H9 (cell line): ENCODE measurements at places on chromosomes 2 and 18. TPM values are rescaled to one million over a fixed set of nuclear protein-coding genes. Genes with fewer than 3 reads are reported as not detected.

DNA sequence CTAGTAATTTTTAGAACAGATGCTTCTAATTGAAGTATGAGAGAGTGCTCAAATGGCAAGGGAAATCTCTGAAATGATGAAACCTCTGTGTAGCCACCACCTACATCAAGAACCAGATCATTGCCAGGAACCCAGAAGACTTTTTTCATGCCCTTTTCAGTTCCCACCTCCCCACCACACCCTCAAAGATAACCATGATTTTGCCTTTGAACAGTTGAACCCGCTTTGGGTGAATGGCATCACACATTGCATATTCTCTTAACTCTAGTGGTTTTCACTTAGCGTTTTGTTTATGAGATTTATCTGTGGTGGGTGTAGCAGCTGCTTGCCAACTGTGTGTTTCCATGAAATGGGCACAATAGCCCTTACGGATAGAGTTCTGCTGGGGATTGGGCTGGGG lies 142.9 kb upstream of the HDAC4 start:
- H3K4me1 ChIP-seq, result no peaks in the 10 kb centered on the region
- no peaks in the 10 kb centered on the region for H3K27me3 ChIP-seq
- H3K36me3 ChIP-seq, result no peaks in the 10 kb centered on the region
- no peak overlapping the region for H3K4me3 ChIP-seq
- H3K27ac ChIP-seq, result no peak overlapping the region

- no peak for DNase-seq
- no peaks in the 10 kb centered on the region for H3K4me1 ChIP-seq
- H3K4me3 ChIP-seq, result no peak overlapping the region
- H3K27me3 ChIP-seq, result no peaks in the 10 kb centered on the region; the same call in 1 of the 2 replicates
- H3K27ac ChIP-seq, result no peak overlapping the region
These were observed 50.8 kb downstream of the TWIST2 start for GRCh38 chr2:238898534-238899281.

DNA sequence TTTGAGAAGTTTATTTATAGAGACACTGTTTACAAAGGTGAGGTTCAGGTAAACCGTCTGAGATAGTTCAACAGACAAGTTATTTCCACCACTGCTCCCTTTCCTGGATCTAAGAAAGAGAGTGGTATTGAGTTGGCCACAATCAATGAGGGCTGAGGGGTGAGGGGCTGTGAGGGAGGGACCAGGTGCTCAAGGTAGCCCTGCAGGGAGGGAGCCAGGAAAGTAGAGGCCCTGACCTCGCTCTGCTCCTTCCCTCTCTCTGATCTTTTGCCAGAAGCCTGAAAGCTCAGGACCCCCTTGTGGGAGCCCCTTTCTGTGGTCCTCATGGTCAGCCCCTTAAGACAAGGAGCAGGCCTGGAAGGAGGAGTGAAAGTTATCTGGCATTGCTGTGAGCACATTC lies 29.8 kb downstream of the COL4A3 start:
- no peaks in the 10 kb centered on the region for H3K36me3 ChIP-seq
- H3K27ac ChIP-seq, result no peak overlapping the region
- no peak for DNase-seq
- H3K4me1 ChIP-seq, result no peaks in the 10 kb centered on the region
- H3K4me3 ChIP-seq, result no peak overlapping the region
- H3K27me3 ChIP-seq, result no peaks in the 10 kb centered on the region

- H3K27me3 ChIP-seq, result peaks cover 4% of the 10 kb centered on the region; the same call in 1 of the 2 replicates
- no peaks in the 10 kb centered on the region for H3K4me1 ChIP-seq
- no peak for DNase-seq
- no peak overlapping the region for H3K4me3 ChIP-seq
- no peaks in the 10 kb centered on the region for H3K36me3 ChIP-seq
These were observed 167.3 kb upstream of the GLI2 start for GRCh38 chr2:120568089-120568974.

GRCh38 chr18:56112013-56112749 lies 524.2 kb upstream of the TCF4 start:
- no peak overlapping the region for H3K27ac ChIP-seq
- peaks cover 2% of the 10 kb centered on the region; the same call in 1 of the 2 replicates for H3K27me3 ChIP-seq
- DNase-seq, result no peak

DNA sequence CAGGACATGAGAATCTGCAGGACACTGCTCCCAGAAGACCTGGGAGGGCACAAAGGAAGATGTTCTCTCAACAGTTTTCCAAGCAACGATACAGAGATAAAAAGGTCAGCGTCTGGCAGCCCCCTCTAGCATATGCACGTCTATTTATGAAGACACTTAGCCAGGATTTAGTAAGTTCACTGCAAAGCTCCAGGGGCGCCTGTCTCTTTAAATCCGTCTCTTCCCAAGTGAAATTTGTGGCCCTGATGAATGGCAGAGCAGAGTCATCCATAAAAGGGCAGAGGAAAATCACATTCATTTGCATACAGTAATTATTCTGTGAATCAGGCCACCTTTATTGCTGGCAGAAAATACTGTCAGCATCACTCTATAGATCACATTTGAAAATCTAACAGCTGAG lies 390.9 kb upstream of the SMIM21 start:
- H3K27ac ChIP-seq, result no peak overlapping the region
- H3K36me3 ChIP-seq, result peaks cover 2% of the 10 kb centered on the region; the same call in 2 of the 3 replicates
- no peak for DNase-seq
- no peak overlapping the region for H3K4me3 ChIP-seq

DNA sequence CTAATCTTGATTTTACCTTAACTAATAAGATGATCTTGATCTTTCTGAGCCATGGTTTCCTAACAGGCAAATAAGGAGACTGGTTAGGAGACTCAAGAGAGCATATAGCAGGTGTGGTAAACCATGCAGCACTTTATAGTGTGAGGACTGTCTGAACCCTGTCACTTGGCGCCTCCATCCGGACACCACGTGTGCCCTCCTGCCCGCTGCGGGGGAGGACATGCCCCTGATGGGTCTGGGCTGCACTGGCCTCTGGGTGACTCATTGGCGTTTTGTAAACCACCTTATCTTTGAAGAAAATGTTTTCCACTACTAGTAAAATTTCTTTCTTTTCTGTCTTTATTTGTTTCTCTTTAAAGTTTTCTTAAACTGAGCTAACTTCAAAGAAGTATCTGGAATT lies 131.1 kb downstream of the FMNL2 start:
- no peaks in the 10 kb centered on the region for H3K36me3 ChIP-seq
- H3K27me3 ChIP-seq, result no peaks in the 10 kb centered on the region
- H3K4me1 ChIP-seq, result peaks cover 12% of the 10 kb centered on the region; the same call in 1 of the 2 replicates
- no peak overlapping the region for H3K27ac ChIP-seq
- no peak for DNase-seq
- no peak overlapping the region for H3K4me3 ChIP-seq

GRCh38 chr2:181407171-181407570 lies 50.0 kb upstream of the ITGA4 start:
- H3K36me3 ChIP-seq, result no peaks in the 10 kb centered on the region
- no peak for DNase-seq
- H3K4me3 ChIP-seq, result no peak overlapping the region
- no peak overlapping the region for H3K27ac ChIP-seq
- no peaks in the 10 kb centered on the region; the same call in 1 of the 2 replicates for H3K27me3 ChIP-seq

GRCh38 chr2:83689402-83689801 lies 769.7 kb downstream of the SUCLG1 start:
- no peak overlapping the region for H3K4me3 ChIP-seq
- no peaks in the 10 kb centered on the region for H3K36me3 ChIP-seq
- H3K27me3 ChIP-seq, result no peaks in the 10 kb centered on the region
- no peak overlapping the region for H3K27ac ChIP-seq

DNA sequence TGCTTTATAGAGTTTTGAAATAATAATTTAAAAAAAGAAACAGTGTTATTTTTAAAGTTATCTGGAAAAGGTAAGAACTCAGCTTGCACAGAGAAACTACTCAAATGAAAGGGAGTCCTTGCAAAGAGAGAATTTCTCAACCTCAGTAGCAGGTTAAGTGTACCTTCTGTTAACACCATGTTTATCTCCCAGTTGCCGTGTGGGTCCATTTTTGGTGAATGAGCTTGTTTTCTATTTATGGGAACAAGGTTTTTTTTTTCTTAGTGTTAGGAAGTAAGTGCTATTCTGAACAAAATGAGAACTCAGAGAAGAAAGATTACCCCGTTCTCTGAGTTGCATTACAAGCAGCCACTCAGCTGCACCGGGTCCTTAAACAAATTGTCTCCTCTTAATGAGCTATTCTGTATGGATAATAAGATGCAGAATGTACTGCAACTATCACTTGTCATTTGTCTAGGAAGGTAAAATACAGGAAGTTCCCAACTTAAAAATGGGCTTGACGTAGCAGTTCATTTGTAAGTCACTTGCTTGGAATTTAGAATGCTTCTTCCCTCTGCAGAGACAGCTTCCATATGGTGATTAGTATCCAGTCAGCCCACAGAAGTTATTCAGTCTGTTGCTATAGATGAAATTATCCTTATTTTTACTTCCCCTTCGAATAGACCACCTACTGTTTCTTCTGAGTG lies 74.9 kb downstream of the LTBP1 start:
- H3K4me1 ChIP-seq, result no peaks in the 10 kb centered on the region; the same call in 1 of the 2 replicates
- no peaks in the 10 kb centered on the region for H3K27me3 ChIP-seq
- H3K36me3 ChIP-seq, result peaks cover 7% of the 10 kb centered on the region
- no peak overlapping the region for H3K4me3 ChIP-seq
- DNase-seq, result no peak

DNA sequence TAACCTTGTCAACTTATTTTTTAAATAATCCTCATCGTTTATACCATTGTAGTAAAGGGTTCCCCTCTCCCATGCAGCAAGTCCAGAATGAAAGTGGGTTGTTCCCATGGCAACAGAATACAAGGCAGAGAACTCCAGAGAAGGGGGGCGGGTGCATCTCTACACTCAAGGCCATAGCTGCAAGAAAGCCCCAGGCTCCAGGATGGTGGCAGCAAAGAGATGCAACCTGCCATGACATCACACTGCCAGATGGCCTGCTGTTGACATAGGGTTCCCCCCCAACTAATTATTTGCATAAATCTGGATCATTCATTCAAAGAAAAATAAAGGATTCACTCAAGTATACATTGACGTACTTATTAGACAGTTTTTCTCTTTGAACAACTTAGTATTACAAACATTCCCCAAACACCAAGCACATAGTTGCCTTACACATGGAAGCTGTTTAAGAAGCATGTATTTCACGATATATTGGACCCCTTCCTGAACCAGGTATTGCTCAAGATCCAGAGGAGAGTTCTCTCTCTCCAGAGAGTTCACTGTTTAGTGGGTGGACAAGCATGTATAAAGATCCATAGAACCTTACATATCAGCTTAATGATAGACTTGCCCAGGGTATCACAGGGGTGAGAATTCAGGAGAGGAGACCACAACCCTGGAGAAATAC lies 87.4 kb upstream of the KLF7 start:
- no peaks in the 10 kb centered on the region for H3K27me3 ChIP-seq
- peaks cover 8% of the 10 kb centered on the region; the same call in 1 of the 2 replicates for H3K4me1 ChIP-seq
- no peaks in the 10 kb centered on the region for H3K36me3 ChIP-seq
- DNase-seq, result no peak
- H3K27ac ChIP-seq, result no peak overlapping the region
- H3K4me3 ChIP-seq, result no peak overlapping the region

DNA sequence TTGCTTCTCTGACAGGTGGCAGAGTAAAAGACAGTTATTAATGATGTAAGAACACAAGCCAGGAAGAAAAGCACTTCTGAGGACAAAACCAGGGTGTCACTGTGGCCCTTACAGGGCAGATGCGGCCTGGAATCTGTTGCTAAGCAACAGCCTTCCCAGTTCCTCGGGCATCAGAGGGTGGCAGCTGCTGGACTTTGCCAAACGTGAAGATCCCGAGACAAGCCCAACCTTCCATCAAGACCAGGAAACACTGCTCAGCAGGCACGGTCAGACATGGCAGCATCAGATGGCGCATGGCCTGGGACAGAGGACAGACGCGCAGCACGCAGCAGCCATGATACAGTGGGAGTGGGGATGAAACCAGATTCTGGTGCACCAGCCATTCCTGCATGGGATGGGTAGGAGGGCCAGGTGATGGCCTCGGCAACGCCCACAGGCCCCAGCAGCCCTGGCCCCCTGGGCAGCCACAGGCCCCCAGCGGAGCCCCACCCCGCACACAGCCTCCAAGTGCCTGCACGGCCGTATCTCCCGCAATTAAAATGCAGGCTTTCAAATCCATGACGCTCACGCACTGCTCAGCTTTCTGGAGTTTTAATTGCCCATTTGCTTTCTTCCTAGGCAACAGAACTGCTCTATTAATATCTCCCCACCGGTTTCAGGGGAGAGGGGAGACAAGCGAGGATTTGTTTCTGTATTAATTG lies 89.0 kb downstream of the EIPR1 start:
- H3K4me1 ChIP-seq, result no peaks in the 10 kb centered on the region
- no peak for DNase-seq
- peaks cover 10% of the 10 kb centered on the region for H3K36me3 ChIP-seq
- H3K27me3 ChIP-seq, result no peaks in the 10 kb centered on the region
- no peak overlapping the region for H3K4me3 ChIP-seq

- no peak overlapping the region for H3K4me3 ChIP-seq
- no peaks in the 10 kb centered on the region for H3K4me1 ChIP-seq
- no peak for DNase-seq
- no peaks in the 10 kb centered on the region for H3K36me3 ChIP-seq
These were observed 15.3 kb upstream of the ACOXL start for GRCh38 chr2:110716959-110717645.

GRCh38 chr18:54147439-54147838 lies 77.0 kb downstream of the MBD2 start:
- no peaks in the 10 kb centered on the region for H3K27me3 ChIP-seq
- no peak overlapping the region for H3K27ac ChIP-seq
- H3K4me1 ChIP-seq, result no peaks in the 10 kb centered on the region; the same call in 1 of the 2 replicates
- H3K36me3 ChIP-seq, result peaks cover 10% of the 10 kb centered on the region

DNA sequence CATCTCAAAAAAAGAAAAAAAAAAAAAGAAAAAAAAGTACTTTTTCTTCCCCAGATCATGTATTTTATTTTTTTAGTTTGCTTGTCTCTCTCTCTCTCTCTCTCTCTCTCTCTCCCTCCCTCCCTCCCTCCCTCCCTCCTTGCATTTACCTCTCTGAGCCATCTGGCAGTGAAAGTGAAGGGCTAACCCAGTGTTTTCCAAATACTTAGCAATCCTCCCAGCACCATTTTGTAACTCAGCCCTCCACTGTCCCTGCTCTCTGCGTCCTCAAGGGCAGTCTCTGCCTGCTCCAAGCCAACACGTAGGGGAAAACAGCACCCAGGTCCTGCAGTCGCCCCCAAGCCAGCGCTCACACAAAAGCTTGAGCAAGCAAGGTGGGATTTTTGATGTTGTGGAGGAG lies 19.6 kb upstream of the TEX44 start:
- H3K4me1 ChIP-seq, result peaks cover 11% of the 10 kb centered on the region; the same call in 1 of the 2 replicates
- H3K36me3 ChIP-seq, result no peaks in the 10 kb centered on the region
- peak overlapping the region; percentile 79 for H3K27ac ChIP-seq
- no peak for DNase-seq

GRCh38 chr2:15989559-15989958 lies 49.2 kb downstream of the MYCN start:
- no peaks in the 10 kb centered on the region for H3K36me3 ChIP-seq
- peaks cover 9% of the 10 kb centered on the region for H3K4me1 ChIP-seq
- H3K27ac ChIP-seq, result no peak overlapping the region
- no peak for DNase-seq

IL36RN gene
- not detected in 2 replicates for total RNA-seq

GLI2 gene
- 56.7 and 59.3 TPM in 2 replicates for total RNA-seq

SIX3 gene
- total RNA-seq, result 0.35 and 0.55 TPM in 2 replicates

CHRND gene
- not detected in 2 replicates for total RNA-seq

PLEKHH2 gene
- 2.5 and 3.1 TPM in 2 replicates for total RNA-seq

NCKAP5 gene
- 0.26 and 0.55 TPM in 2 replicates for total RNA-seq
